ENCODE measurements at places on chromosomes 7 and 10.

DNA sequence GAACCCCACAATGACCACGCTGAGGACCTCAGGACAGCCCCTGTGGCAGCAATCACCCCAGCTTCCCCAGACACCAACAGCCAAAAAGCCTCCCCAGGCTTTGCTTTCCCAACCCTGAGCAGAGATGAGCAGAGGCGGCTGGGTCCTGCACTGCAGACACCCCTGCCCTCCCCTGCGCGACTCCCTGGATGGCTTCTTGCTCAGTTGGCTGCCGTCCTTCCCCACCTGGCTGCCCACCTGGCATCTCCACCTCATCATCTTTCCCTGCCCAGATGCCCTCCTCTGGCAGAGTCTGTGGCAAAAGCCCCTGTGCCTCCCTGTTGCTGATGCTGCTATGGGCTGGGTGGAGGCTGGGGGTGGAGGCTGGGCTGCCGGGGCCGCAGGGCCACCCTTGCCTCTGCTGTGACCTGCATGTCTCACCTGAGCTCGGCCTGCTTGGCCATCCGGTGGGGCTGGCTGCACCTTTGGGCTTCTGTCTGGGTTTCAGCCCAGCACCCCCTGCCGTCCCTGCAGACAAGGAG is 567.7 kb downstream of the TCERG1L start:
- DNase-seq, result no peak

- DNase-seq, result peak; percentile 64
Measured at GRCh38 chr10:45602082-45602730, 70.4 kb downstream of the ZFAND4 start.

GRCh38 chr10:74194545-74194944 is 43.5 kb downstream of the ADK start:
- peak; percentile 34 for DNase-seq

DNA sequence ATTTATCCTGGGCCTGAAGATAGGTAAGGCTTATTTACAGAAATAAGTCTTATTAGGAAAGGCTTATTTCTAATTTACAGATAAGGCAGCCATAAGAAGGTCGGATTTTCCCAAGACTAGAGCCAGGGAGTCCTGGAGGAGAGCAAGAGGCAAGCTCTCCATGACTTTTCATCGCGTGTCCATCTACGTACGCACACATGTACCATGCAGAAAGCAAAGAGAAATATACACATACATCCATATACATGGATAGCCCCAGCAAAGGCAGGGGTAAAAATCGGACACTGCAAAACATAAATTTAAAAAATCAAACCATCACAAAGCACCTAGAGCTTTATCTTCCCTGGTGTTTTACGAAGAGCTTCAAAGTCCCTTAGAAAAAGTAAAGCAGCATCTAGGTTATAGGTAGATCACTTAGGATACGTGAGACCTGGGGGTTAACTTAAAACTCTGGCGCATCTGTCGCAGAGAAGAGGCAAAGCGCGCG is 25.8 kb upstream of the ZRANB1 start:
- peak; percentile 26 for DNase-seq

GRCh38 chr10:54880996-54881395 is 80.0 kb upstream of the PCDH15 start:
- no peak for DNase-seq
